Activated naive CD8-positive, alpha-beta T cell treated with anti-CD3 and anti-CD28 coated beads, Interleukin-2, amount 50 U/mL, for 24 hours (primary cell): ENCODE measurements at places on chromosomes 12 and 14.

DNA sequence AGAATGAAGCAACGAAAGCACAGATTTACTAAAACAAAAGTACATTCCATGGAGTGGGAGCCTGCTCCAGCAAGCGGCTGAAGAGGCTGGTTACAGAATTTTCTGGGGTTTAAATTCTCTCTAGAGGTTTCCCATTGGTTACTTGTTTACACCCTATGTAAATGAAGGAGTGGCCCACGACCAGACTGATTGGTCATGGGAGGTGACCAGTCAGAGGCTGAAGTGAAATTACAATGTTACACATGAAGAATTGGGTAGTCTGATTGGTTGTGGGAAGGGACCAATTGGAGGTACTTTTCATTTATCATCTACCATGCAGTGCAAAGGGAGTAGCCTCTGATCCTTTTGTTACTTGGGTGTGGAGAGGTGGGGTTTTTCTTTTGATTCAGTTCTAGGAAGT lies 36.2 kb upstream of the APPL2 start:
- no peak for DNase-seq

DNA sequence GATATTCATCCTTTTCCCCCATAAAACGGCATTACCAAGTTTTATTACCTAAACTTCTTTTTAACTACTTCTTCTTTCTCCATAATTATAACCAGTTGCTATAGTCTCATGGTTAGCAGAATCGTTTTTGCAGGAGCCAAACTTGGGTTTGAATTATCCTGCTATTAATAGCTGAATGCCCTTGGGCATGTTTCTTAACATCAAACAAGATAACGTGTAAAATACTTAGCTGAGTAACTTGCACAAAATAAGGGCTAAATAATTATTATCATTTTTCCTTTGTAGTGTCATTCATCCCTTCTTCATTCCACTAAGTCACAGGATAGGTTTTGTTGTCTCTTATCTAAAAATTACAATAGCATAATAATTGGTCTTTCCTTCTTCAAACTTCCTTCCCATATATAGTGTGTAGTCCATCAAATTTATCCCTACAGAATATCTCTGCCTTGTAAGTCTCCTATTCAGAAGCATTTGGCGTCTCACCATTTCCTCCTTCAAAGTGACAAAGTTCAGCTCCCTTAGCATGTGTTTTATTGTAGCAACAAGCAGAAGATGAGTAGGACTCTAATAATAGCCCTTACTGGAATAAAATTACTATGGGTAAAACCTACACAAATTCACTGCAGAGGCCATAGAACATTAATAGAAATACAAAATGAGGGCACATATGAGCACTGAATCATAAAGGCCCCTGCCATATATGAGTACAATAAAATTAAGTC lies 63.8 kb downstream of the FAR2 start:
- DNase-seq: no peak

DNA sequence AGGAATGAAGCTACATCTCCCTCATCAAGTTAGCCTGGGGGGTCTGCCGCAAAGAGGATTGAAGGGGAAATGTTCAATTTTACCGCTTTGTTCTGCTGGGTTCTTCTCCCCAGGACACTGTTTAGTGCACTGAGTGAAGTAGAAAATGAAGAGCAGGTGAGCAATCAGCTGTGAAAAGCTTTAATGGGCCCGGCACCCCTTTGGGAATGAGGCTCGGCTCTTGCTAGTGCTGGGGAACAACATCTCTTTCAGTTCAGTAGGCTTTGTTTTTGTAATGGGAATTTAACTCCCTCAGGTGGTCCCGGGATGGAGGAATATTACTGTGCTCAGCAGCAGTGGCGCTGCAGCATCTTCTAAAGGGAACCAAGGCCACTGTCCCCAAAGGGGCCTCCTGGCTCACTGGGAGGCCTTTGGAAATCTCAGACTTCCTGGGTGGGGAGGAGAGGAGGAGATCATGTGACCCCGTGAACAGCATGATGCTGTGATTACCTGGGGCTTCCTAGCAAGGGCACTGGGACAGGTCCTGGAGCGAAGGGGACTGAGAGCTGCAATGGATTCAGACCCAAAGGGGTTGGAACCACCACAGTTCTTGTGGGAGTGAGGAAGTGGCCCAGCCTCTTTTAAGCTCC lies 85.2 kb upstream of the MAX start:
- no peak for DNase-seq

DNA sequence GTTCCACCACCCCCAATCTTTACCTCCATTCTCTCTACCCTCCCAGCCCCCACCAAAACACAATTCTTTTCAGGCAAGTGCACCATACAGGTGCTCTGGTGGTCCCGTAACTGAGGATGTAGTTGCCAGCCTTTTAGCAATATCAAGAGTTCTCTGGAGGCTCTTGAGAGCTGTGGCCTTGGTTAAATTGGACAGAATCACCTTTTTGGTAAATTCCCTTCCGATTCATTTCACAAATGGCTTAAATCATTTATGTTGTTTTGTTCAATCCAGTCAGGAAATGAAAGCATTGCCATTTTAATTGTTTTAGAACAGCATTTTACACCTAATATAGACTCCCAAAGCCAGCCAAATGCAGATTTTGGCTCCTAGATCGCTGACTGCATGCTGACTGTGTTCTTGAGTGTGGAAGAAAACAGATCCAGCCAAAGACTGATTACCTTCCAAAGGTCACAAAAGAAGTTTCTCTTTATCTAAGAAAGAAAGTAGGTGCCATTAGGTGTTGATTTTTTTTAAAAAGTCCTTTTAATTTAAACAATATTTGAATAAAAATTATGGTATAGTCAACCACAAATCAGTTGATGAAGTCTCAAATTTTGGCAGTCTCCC lies 25.6 kb downstream of the CRADD start:
- no peak for DNase-seq

DNA sequence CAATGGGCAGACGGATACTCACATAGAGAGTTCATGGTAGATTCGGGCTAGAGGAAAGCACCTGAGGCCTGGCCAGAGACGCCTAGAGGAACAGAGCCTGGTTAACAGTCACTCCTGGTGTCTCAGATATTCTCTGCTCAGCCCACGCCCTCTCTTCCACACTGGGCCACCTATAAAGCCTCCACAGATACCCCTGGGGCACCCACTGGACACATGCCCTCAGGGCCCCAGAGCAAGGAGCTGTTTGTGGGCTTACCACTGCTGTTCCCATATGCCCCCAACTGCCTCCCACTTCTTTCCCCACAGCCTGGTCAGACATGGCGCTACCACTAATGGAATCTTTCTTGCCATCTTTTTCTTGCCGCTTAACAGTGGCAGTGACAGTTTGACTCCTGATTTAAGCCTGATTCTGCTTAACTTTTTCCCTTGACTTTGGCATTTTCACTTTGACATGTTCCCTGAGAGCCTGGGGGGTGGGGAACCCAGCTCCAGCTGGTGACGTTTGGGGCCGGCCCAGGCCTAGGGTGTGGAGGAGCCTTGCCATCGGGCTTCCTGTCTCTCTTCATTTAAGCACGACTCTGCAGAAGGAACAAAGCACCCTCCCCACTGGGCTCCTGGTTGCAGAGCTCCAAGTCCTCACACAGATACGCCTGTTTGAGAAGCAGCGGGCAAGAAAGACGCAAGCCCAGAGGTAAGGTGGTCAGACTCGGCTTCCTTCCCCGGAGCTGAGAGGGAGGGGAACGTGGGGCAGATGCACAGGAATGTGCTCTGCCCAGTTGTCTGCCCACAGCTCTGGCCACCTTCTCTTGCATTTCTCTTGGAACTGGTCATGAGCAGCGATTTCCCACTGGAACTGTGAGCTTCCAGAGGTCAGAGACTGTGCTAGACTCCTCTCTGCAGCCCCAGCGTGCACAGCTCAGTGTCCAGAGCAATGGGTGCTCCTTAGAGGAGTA lies at the start of gene CD4:
Gene CD4, plus strand, starts transcription at position 557 of the 953 bp plus-strand sequence. CDS start 10,611 bp downstream, outside the sequence.
- peak; percentile 66 for DNase-seq

DNA sequence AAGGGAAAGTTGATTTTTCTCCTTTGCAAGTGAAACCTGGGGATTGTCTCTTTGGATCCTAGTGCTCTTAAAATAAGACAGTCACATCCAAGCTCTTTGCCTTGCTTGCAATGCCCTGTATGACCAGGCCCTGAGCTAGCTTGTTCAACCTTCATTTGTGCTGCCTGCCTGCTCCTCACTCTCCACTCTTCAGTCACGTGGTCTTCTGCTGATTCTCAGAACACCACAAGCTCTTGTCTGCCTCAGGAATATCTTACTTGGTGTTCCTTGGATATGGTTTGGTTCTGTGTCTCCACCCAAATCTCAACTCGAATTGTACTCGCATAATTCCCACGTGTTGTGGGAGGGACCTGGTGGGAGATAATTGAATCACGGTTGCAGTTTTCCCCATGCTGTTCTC lies 318.7 kb downstream of the RMST start:
- DNase-seq: no peak

GRCh38 chr12:118136559-118137003 lies 657 bp downstream of the PEBP1 start:
- DNase-seq: peak; percentile 50

- no peak for DNase-seq
Measured at GRCh38 chr14:22106700-22107697, 433.4 kb upstream of the OR4E1 start.

GRCh38 chr14:100539766-100540140 lies 47.5 kb downstream of the BEGAIN start:
- DNase-seq: no peak

DNA sequence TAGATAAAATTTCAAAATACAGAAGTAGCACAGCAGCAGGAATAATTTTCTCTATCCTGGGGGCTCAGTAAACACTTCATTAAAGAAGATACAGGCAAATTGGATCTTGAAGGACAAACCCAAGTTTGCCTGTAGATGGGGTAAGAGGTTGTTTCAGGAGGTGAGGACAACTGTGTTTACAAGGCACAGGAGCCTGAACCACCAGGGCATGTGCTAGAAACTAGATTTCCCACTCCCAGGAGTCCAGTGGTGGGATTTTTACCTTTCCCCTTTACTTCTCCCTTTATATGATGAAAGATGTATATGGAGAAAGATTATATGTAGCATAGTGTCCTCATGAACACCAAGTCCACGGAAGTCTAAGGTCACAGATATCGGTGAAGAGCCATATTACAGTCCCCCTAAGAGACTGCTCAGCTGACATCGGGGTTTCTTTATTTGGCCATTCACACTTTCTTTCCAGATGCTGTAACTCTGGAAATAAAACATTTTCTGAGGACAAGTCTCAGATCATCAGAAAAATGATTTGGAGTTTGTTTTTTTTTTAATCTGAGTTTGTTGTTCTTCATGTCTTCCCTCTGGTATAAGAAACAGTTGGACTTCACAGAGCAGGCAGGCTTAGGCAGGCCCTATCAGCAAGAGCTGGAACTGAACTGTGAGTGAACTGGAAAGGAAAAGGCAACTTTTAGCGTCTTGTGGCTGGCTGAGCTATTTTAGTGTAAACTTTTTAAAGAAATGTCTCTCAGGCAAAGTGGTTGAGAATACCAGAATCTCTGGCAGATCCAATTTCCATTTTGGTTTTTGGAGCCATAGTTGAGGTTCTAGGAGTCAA lies 8.0 kb upstream of the EVL start:
- no peak for DNase-seq

DNA sequence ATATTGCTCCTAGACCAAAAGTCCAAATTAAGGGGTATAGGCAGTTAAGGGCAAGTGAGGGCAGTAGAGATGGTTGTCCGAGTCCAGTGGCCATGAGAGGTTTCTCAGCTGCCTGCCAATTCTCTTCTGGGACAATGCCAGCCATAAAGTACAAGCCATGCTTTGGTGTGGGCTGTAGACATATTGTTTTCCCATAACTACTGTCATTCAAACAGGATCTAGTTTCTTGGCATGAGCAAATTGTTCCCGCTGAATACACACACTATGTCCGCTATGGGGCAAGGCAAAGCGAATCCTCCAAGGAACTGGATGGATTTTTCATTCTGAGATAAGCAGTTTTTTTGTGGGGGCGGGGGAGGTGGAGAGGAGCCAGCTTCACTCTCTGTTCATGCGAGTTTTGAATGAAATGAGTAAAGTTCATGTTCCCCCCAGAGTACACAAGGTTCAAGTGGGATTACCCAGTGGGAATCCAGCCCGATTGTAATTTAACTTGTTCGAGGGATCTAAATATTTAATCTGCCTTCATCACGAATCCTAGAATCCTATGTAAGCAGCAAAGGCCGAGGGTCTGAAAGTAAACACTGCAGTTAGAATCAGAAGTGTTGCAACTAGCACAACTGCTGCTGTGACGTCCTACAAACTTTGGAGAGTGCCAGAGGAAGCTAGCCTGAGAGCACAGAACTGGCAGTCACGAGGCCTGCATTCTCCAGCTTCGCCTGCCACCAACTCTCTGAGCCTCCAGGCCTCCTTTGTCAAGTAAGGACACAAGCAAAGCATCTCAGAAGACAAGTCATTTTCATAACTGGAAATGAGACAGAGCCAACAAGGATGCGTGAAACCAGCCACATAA lies 137.0 kb downstream of the CRADD start:
- DNase-seq: no peak

GRCh38 chr12:47216150-47216677 lies 136.5 kb upstream of the AMIGO2 start:
- peak; percentile 69 for DNase-seq

GRCh38 chr12:49828133-49829091 lies at the start of gene NCKAP5L:
NCKAP5L (minus strand) TSS chr12:49828413; CDS start chr12:49804044, 24,369 bp downstream.
- peak; percentile 95 for DNase-seq

GRCh38 chr12:123468786-123469185 lies 10.8 kb downstream of the SNRNP35 start:
- no peak for DNase-seq

DNA sequence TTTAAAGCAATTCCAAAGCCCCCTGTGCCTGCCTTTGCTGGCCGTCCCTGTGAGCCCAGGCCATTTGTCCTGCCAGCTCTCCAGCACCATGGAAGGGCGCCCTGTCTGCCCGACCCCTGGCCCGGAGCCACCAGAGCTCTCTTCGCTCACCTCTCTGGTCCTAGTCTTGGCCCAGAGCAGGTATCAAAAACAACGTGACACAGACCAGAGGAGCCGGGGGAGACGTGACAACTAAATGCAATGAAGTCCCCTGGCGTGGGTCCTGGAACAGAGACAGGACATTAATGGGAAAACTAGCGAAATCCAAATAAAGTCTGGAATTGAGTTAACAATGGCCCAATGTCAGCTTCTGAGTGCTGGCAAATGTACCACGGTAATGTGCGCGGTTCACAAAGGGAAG lies 83.2 kb upstream of the DIO3 start:
- DNase-seq: no peak

GRCh38 chr12:48032597-48032996 lies 28.3 kb upstream of the COL2A1 start:
- no peak for DNase-seq

DNA sequence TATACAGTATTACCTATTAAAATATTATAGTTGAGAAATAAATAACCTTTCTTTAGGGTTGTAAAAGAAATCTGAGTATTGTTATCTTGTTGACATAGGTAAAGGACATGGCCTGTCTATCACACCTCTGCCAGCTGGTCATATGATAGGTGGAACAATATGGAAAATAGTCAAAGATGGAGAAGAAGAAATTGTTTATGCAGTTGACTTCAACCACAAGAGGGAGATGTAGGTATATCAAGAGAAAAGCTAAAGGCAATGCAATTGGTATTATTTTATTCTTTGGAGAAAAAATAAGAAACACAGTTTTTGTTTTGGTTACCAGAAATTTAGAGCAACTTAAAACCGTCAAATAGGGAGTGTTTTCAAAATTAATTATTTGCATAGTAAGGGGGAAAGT lies 13.5 kb downstream of the CPSF2 start:
- DNase-seq: no peak

GRCh38 chr14:50768680-50769079 lies 62.3 kb downstream of the NIN start:
- no peak for DNase-seq
